CD4-positive, alpha-beta T cell treated with Interleukin-6 at 100 ng/mL for 8 hours (primary cell): ENCODE measurements at places on chromosomes 1 and 21.
A peak's percentile ranks its signal among the peaks of the same experiment; 100 is the strongest.

DNA sequence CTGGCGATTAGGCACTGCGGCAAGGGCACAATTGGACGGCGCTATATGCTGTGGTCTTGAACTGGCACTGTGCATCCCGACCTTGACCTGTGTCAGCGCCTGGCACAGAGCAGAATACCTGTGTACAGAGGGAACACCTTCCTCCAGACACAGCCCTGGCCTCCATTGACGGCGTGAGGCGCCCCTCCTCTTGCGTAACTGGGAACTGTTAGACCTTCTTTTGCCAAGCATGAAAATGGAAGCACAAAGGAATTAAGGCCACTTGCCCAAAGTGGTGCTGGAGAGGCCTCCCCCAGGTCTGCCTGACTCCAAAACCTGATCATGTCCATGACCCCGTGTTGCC is 6.8 kb upstream of the AGTRAP start:
- no peak for DNase-seq

DNA sequence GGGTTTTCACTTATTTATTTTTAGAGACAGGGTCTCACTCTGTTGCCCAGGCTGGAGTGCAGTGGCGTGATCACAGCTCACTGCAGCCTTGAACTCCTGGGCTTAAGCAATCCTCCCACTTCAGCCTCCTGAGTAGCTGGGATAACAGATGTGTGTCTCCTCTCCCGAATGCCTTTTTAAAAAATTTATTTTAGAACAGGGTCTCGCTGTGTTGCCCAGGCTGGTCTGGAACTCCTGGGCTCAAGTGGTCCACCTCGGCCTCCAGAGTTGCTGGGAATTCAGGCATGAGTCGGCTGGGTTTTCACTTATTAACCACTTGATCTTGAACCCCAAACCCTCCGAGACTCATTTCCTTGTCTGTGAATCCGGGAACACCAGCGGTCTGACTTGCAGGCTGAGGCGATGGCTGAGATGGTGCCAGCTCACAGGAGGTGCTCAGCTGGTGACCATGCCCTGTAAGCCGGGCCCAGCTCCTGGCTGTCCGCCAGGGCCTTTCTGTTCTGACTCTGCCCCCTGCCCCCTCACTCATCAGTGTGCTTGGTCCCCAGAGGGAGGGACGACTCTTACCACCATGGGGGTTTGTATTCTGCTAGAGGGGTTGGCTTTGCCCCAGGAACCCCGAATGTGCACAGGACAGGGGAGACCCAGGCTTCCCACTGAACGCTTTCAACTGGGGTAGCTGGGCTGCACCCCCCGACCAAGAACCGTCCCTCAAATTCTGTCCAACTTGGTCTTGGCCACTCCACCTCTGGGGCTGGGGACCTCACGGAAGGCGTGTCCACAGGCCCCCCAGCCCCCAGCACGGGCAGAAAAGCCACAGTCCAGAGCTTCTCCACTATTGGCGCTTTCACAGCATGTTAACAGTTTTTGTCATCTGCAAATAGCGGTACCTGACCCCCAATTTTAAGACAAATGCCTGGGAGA is 22.5 kb downstream of the MMEL1 start:
- no peak for DNase-seq

DNA sequence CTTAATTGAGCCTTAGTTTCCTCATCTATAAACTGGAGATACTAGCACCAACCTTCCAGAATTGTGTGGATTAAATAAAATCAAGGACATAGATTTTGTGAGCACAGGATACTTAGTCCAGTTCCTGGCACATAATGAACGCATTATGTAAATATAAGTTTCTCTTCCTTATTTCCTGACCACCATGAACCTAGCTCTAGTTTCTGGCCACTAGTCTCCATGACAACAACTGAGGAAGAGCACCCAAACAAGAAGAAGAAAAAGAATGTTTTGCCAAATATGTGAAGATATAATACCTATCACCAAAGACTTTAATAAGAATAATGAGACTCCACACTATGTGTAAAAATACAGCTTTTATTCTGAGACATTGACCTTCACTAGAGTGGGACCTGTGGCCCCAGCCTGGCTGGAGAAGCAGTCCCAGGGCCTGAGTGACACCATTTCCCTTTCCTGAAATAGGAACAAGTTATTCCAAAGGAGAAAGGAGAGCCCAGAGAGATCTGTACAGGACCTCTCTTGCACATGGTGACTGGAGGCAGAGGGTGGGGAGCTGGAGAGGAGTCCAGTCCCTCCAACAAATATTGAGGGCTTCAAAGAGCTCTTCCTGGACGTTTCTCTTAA is 940 bp upstream of the USF1 start:
- DNase-seq: no peak

DNA sequence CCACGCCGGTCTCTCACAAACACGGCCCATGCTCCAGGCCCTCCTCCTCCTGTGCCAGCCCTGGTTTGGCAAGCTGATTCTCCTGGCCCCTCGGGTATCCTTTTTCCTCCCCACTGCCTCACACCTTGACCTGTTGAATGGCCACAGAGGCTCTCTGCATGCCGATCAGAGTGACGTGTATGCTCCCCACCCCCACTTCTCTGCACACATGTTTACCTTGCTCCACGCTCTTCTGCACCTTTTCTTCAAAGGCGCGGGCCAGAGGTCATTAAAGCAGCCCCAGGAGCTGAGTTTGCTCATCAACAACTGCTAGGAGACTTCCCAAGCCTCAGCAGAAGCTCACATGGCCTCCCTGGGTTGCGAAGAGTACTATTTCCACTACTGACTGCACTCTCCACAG is 139.3 kb upstream of the EDN2 start:
- no peak for DNase-seq

- DNase-seq: no peak
Observed at GRCh38 chr1:93489756-93490155, 41.8 kb downstream of the FNBP1L start.

DNA sequence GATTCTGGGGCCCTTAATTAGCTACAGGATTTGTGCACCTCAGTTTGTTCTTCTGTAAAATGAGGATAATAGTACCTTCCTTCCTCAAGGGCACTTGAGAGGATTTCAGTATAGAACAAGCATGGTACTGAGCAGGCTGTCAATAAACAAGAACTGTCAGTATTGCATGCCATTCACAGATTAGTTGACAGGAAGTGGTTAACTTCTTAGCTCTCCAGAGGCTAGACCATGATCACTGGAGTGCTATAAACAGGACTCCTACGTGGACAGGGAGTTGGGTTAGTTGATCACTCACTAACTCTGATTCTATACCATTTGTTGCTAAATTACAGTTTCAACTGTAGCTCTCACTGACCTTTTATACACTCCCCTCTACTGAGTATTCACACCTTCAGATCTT is 126.2 kb upstream of the DAB1 start:
- DNase-seq: no peak

DNA sequence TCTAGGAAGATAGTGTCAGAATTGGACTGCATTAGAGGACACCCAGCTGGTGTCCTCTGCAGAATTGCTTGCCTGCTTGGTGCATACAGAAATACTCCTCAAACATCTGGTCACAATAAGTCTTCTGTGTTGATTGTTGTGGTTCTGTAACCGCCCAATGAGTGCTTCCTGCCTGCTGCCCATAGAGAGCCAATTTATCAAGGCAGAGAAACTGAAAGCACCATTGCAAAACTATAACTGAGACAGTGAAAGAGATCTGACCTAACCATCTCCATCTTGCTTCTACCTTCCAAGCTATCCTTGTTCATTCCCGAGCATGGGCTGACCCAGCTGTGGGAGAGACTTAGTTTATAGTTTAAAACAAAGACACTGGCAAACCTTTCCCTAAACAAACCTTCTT is 462.4 kb upstream of the RGS18 start:
- DNase-seq: no peak

- no peak for DNase-seq
Observed at GRCh38 chr1:50393522-50394120, 29.6 kb downstream of the DMRTA2 start.

DNA sequence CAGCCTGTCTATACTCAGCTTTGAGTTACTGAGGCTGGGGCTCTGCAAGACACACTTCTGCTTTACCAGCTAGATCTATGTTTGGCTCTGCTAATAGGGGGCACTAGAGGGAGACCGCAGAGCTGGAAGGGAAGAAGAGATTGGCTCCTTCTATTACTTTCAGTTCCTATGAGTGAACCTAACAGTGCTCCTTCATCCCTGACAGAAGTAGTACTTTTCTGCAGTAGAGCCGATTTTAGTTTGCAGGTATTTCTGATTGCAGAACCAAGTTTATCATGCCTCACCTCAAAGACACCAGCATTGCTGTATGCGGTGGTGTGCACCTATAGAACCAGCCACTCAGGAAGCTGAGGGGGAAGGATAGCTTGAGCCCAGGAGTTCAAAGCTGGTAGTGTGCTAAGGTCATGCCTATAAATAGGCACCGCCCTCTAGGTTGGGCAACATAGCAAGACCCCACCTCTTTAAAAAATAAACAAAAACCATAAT is 5.7 kb upstream of the ZDHHC18 start:
- DNase-seq: peak; percentile 62

- no peak for DNase-seq
Observed at GRCh38 chr1:234102583-234102982, 198.1 kb downstream of the SLC35F3 start.

- no peak for DNase-seq
Observed at GRCh38 chr1:171366816-171367215, 52.8 kb downstream of the FMO4 start.

DNA sequence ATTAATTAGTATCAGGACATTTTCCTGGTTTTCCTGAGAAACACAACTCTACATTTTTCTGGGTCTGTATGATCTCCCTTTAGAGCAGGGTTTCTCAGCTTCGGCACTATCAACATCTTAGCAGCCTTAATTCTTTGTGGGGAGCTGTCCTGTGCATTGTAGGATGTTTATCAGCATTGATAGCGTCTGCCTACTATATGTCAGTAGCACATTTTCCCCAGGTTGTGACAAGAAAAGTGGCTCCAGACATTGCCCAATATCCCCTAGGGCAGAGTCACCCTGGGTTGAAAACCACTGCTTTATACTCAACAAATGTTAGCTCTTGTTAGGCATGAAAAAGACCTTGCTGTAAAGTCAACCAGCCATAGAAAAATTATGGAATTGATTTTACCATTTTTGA is 195.1 kb upstream of the FMN2 start:
- DNase-seq: no peak

DNA sequence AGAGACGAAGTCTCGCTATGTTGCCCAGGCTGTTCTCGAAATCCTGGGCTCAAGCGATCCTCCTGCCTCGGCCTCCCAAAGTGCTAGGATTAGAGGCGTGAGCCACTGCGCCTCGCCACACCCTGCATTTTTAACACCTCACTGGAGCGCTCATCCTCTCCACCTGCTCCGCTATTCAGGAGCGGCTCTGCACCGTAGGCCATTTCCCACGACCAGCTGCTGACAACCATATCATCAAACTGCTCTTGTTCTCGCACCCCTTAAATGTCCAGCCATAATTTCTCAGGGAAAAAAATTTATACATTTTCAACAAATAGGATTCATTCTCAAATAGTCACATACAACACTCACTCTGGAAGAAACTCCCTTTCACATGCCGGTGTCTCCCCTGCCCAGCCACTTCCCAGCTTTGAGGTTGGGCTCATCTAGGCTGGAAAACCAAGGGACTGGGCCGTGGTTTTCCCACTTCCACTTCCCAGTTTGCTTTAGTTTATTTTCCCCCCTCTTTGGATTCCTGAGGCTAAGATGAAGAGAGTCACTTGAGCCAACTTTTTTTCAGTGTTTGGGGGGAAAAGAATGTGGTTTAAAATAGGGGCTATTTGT is 639 bp upstream of the IPO9 start:
- no peak for DNase-seq

GRCh38 chr1:21318714-21319159 is 28.5 kb upstream of the ECE1 start:
- DNase-seq: no peak

DNA sequence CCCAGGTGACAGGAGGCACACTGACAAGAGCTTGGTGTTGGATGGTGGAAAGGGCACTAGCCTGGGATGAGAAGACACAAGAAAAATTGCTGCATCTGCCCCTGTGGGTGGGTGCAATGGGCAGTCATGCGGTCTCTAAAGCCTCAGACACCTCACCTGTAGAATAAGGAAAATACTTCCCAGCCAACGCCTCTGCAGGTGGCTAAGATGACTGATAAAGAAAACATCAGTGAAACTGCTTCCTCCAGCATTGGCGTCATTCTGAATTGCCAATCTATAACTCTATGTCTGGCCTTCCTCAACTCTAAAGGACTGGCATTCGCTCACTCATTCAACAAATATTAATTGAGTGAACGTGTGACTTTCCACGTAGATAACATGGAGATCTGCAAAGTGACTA is 100.4 kb upstream of the F3 start:
- no peak for DNase-seq

DNA sequence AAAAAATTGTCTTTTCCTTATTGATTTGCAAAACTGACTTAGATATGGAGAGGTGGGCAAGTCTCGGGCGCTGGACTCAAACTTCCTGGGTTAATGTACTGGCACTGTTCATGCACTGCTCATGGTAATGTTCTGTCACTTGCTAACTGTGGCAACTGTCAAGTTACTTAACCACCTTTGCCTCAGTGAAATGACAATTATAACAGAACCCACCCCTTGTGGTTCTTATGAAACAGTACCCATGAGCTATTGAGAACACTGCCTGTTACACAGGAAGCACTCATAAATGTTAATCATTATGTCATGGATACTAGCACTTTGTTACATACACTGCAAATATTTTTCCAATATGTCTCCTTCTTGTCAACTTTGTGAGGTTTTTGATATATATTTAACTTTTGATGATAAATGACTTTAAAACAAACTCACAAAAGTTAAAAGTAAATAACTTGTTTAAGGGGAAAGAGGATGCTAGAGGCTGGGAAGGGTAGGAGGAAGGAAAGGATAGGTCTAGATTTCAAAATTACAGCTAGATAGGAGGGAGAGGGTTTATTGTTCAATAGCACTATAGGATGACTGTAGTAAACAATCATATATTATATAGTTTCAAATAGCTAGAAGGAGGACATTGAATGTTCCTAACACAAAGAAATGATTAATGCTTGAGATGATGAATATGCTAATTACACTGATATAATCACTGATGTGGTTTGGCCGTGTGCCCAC is 342.5 kb downstream of the ADGRL2 start:
- DNase-seq: no peak

GRCh38 chr1:20837554-20838192 is 50.6 kb upstream of the HP1BP3 start:
- DNase-seq: no peak

GRCh38 chr21:15034126-15034853 is 30.5 kb downstream of the NRIP1 start:
- DNase-seq: no peak
